Activated effector memory CD4-positive, alpha-beta T cell treated with Interleukin-2 at 50 U/mL for 16 hours (primary cell): ENCODE measurements at places on chromosomes 6 and 20.

- DNase-seq = no peak
Observed at GRCh38 chr6:31752739-31753319, 9.6 kb upstream of the SAPCD1 start.

DNA sequence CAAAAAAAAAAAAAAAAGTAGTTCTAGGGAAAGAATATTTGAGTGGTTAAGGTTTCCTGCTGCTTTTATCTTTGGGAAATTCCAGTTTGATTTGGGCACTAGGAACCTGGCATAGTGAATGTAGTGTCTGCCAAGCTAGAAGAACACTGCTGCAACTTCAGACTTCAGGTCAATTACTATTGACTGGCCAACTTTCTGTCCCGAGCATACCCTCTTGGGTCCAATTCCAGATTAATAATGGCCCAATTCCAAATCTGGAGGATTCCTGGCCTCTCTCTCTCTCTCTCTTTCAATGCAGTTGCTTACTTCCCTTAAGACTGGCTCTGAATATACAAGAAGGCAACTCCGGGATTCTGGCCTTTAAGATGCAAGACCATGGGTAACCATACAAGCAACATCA, 74.9 kb downstream of the ANKEF1 start:
- DNase-seq = no peak

GRCh38 chr20:39108746-39109145, 146.6 kb downstream of the DHX35 start:
- DNase-seq = no peak

GRCh38 chr20:23227274-23227673, 123.3 kb upstream of the NXT1 start:
- DNase-seq = no peak

DNA sequence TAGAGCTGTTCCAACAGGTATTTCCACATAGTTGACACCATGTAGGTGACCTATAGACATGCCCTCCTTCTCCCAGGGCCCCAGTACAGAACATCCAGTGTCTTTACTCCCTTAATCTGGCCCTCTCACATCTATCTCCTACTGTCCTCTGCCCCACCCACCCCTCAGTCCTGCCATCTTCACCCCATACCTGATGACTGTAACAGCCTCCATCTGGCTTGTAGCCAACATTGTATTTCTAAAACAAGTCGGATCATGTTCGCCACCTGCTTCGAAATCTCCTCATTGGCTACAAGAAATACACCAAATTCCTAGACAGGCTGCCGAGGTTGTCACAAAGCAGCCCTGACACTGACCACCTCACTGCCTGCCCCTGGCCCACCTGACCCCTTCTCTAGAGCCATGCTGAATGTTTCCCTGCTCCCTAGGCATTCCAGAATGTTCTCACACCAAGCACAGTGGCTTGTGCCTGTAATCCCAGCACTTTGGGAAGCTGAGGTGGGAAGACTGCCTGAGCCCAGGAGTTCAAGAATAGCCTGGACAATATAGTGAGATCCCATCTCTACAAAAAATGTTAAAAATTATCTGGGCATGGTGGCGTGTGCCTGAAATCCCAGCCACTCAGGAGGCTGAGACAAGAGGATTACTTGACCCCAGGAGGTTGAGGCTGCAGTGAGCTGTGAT, 6.0 kb downstream of the ZC3H12D start:
- DNase-seq = no peak

DNA sequence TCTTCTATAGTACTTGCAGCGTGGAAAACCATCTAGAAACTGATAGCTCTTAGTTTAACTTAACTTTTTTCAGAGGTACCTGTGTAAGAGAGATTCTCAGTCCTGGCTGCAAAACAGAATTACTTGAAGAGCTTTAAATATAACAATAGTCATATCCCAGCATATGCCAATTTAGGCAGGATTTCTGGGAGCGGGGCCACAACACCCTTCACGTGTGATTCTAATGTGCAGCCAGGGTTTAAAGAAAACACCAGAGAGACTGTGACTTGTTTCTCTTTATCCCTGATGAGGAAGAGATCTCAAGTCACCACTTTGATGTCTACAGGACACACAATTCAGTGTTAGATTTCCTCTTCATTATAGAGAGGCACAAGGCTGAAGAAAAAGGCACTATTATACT, 103.7 kb downstream of the PDSS2 start:
- no peak for DNase-seq

DNA sequence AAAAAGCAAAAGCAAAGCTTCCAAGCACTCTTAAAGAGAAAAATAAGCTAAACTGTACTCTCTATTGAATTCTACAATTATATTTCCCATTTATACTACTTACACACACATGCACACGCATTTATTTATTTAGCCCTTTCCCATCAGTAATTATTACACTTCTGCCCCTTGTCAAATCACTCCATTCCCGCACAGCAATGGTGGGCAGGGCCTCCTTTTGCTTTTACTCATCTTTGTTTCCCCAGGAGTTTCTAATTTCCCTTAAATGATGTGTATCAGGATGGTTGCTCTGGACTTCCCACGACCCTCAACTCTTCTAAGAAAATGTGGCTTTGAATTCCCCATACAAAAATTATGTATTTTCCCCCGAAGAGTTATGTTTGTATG, 19.9 kb downstream of the PXT1 start:
- DNase-seq = no peak

DNA sequence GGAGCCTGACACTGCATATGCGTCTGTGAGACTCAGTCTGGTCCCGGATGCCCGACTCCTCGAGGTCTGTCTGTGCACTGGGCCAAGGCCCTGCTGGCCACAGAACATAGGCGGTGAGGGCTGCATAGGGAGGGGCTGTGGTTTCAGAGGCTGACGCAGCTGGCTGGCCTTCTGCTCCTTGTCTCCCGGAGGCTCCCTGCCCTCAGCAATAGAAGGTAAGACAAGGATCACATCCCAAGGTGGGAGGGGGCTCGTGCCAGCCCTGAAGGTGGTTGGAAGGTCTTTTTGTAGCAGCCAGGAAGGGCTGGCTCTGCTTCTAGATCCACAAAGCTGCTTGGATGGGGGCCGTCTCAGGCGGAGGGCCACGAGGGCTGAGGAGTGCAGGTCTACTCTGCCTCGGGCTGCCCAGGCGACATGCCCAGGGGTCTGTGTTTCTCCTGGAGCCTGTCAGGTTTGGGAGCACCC, 239.8 kb upstream of the SULF2 start:
- DNase-seq = no peak

GRCh38 chr6:14950103-14950969, 295.5 kb upstream of the JARID2 start:
- no peak for DNase-seq

DNA sequence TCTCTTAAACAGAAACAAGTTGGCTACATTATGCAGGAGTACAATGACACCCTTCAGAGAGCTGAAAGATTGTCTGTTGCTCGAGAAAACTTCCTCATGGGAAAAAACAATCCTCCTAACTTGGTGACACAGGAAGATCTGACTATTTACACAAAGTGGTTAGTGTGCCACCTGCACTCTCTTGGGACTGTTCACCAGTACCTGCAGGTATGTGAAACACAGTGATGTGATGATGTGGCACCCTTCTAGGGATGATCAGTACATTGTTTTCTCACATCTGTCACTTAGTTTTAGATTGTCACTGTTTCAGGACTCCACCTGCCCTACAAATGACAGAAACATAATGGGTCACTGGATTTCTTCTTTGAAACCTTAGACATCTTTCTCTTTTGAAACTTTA, 101.8 kb downstream of the CEP57L1 start:
- DNase-seq = no peak

- no peak for DNase-seq
Observed at GRCh38 chr6:159533016-159533415, 160.0 kb downstream of the SOD2 start.

DNA sequence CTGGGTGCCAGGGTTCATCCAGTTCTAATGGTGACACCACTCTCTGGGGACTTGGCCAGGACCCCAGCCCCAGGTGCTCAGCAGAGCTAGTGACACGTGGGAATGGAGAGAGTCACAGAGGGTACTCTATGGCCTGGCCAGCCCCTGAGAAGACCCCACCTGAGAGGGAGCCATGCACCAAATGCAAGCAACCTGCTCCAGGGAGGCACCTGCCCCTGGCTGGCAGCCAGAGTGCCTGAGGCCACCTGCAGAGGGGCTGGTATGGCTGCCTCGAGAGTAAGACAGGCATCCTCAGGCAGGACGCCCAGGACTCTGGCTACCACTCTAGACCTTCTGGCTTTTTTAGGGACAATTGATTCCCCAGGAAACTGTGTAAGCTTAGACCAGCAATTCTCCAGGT, 38.6 kb upstream of the CST7 start:
- DNase-seq = no peak

DNA sequence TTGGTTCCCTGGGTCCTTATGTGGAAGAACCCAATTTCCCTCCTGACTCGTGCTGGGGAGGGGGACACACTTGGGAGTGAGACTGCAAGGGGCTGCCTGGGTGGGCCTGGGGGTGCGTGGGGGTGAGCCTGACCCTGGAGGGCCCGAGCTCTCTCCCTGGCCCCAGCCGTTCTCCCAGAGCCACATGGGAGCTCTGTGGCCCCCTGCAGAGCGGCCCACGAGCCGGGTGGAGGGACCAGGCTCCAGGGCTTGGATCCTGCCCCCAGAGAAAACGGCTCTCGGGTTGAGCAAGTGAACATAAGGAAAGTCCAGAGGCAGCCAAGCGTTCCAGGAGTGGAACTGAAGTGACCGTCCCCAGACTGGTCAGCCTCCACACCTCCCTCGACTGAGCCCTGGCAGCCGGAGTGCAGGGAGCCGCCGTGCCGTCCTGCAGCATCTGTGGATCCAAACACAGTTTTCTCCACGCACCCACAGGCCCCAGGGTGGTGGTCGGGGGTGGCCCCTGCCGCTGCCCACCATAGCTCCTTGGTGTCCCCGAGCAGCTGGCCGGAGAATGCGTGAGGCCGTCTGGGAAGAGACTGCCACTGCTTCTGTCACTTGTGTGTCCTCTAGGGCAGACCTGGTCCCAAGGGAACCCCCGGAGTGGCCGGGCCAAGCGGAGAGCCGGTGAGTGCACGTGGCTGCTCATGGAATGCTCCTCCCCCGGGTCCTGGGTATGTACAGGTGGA, 10.6 kb downstream of the COL9A3 start:
- no peak for DNase-seq

DNA sequence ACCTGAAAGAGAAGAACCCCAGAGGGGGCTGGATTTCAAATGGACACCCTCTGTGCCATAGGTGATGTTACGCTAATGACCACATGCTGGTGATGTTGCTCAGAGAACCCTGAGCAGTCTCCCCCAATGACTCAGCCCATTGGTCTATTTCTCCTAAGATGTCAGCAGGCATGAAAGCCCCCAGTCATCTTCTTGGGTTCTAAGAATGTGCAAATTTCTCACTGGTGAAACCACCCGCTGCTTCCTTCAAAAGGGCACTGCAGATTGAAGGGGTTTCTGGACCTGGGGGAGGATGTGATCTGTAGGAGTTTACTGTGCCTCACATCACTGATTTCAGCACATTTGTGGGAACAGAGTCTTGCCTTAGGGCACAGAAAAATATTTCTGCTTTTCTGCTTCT, 298.4 kb upstream of the MOCS1 start:
- DNase-seq = no peak

DNA sequence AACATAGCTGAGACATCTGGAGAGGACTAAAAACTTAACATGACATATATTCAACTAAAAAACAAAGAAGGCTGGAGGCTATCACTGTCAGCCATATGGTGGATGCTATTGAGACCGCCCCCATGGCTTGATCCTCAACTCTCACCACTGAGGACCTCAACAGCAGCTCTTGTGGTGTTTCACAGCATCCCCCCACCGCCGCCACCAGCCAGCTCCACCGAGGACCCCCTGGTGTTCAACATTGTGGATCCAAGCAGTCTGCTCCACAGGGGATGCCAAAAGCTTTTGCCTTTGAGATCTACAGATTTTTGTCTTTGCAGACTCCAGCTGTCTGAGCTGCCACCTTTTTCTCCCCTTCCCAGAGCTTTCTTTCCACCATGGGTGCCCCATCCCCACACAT, 64.6 kb downstream of the NUS1 start:
- DNase-seq = no peak

DNA sequence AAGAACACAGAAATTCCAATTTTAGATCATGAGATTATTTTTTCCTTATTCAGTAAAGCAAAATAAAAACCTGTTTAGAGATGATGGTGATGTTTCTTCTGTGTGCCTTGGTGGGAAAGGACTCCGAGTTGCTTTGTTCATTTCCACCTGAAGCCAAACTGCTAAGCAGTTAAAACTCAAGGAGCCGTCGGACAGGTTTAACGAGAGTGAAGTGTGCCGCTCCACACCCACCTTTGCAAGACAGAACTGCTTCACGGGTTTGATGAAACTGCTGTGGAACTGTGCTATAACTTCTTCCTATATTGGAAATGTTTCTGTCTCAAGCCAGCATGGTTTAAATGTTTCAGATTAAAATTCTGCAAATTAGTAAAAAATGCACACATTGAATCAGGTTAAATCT, 9.2 kb upstream of the DSP start:
- no peak for DNase-seq

DNA sequence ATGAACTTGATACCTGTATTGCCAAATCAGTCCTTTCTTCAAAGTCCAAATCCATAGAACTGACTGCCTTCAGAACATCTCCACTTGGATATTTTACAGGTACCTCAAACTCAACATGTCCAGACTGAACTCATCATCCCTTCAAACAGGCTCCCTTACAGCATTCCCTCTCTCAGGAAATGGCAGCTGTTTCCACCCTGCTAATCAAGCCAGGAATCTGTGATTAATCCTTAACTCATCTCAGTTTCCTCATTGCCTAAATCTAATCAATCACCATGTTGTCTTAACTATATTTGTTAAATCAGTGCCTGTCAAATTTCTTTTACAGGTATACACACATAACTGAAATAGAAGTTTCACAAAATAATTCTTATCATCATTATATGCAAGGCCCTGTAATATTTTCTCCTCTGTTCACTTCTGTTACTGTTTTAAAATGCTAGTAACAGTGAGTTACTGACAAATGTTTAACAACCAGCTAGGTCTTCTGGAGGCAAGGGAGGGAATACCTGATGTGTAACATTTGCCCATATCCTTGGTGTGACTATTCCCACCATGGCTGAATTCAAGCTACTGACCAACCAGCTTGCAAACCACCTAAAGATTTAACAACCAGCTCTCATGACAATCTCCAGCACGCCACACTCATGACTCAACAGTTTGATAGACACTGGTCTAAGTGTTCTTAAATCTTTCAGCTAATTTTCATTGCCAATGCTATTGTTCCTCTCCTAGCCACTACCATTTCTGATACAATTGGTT, 124.9 kb downstream of the ADAT2 start:
- no peak for DNase-seq
